Activated CD8-positive, alpha-beta memory T cell treated with anti-CD3 and anti-CD28 coated beads for 1 hour (primary cell): ENCODE measurements at places on chromosomes 12 and 14.

- DNase-seq: no peak
These were observed 15.3 kb downstream of the NKX2-1 start for GRCh38 chr14:36504771-36505175.

GRCh38 chr14:68978172-68978911 is 760 bp downstream of the ACTN1 start:
- DNase-seq: peak; percentile 18

- no peak for DNase-seq
These were observed 19.7 kb downstream of the DUSP16 start for GRCh38 chr12:12542964-12543363.

GRCh38 chr12:102300824-102301461 is 103.3 kb upstream of the PMCH start:
- DNase-seq: no peak

DNA sequence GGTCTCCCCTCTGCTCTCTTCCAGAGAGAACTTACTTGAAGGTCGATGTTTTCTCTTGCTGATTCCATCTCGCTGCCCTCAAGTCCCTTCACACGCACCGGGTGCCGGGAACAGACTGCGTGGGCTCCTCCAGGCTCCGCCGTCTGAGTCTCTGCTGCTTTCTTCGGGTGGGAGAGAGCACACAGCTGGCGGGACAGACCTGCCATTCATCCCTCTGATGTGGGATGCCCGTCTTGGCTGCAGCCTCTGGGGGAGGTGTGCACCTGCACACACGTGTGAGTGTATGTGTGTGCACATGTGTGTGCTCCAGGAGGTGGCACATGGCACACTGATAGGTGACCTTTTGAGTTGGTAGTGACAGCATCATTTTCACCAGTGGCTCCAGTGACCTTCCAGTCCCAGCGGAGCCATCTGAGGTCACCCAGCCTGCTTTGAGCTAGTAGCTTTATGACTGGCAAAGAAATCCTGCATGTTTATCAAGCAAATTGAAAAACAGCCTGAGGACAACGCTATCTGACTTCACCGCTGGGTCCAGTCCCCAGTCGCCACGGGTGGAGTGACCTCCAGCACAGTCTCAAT is at the start of gene NINJ2:
NINJ2 (minus strand) TSS at position 153 of the 579 bp plus-strand sequence; CDS start at position 68, 85 bp downstream.
- DNase-seq: no peak

- DNase-seq: no peak
These were observed 6.7 kb upstream of the CD163L1 start for GRCh38 chr12:7450667-7451066.

DNA sequence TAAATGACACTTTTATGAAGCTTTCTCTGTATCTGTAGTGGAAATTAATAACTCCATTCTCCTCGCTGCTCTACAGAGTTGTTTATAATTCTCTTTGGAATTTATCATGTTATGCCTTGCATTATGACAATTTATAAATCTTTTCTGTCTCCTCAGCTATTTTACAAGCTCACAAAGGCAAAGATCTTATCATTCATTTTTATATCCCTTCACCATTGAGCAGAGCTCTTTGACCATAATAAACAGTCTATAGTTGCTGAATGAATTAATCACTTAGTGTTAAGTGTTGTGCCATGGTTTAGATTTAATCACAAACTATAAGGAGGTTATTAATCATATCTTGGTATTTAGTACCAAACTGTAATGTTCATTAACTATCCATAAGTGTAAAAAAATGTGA is 126.4 kb downstream of the NAV3 start:
- DNase-seq: no peak

DNA sequence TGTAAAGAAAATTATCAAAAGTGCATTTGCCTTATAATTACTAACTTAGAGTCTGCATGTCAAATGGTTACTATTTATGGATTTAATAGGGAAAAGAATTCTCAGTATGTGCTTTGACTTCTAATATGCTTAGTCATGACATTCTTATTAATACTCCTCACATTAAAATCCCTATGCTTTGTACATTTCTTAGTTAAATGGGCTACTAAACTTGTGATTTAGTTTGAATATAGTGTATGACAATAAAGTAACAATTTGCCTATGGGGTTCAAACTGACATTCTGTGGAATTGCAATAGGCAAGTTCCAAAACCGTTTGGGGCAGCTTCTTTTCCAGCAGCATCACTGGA is 361.9 kb upstream of the TMTC1 start:
- no peak for DNase-seq

- DNase-seq: no peak
These were observed 70.3 kb downstream of the SPPL3 start for GRCh38 chr12:120833849-120834248.

DNA sequence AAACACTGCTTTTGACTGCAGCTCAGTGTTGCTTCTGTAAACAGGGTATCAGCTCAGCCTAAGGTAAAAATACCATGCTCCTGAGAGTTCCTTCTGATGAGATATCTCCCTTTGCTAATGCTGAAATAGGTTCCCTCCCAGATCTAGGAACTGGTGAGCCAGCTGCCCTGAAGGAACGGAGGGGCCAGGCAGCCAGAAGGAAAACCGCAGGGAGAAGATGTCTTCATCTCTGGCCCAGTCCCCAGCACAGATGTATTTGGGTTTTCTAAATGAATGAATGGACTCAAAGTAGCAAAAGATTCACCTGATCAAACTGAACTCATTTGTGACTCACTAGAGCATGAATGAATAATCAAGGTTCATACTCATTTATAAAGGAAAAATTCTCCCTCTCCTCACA is 247.8 kb downstream of the MSRB3 start:
- DNase-seq: no peak

- DNase-seq: no peak
These were observed 7.6 kb upstream of the RNF34 start for GRCh38 chr12:121392325-121392716.

GRCh38 chr12:121942145-121942718 is 23.8 kb downstream of the CFAP251 start:
- DNase-seq: no peak

- DNase-seq: no peak
These were observed 169.2 kb downstream of the CAPZA3 start for GRCh38 chr12:18907127-18907526.

GRCh38 chr12:53701518-53702264 is 25.6 kb downstream of the CALCOCO1 start:
- peak; percentile 44 for DNase-seq

DNA sequence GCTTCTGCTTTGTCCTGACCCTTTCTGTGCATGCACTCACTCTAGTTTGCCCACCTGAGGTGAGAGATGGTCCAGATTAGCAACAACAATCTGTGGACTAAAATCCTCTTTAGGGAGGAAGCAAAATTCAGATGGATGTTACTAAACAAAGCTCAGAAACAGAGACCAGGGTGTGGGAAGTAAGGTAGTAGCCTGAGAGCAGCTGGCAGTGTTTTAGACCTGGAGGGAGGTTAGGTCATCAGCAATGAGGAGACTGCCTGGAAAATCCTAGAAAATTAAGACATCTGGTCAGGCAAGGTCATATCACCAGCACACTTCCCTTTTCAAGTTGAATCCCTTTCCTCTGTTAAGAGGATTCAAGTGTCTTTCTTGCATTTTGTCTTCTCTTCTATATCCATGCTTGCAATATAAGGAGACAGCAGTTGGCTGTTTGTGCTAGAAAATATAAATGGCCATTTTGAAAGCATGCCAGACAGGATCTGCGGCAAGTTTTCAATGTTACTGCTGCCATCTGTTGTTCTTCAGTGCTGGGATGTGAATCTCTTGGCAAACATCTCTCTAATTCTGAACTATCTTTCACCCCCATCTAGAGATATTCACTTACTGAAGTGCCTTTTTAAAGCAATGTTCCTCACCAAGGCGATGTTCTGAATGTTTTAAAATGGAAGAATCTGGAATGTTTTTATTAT is 266.4 kb downstream of the NAV3 start:
- DNase-seq: no peak

DNA sequence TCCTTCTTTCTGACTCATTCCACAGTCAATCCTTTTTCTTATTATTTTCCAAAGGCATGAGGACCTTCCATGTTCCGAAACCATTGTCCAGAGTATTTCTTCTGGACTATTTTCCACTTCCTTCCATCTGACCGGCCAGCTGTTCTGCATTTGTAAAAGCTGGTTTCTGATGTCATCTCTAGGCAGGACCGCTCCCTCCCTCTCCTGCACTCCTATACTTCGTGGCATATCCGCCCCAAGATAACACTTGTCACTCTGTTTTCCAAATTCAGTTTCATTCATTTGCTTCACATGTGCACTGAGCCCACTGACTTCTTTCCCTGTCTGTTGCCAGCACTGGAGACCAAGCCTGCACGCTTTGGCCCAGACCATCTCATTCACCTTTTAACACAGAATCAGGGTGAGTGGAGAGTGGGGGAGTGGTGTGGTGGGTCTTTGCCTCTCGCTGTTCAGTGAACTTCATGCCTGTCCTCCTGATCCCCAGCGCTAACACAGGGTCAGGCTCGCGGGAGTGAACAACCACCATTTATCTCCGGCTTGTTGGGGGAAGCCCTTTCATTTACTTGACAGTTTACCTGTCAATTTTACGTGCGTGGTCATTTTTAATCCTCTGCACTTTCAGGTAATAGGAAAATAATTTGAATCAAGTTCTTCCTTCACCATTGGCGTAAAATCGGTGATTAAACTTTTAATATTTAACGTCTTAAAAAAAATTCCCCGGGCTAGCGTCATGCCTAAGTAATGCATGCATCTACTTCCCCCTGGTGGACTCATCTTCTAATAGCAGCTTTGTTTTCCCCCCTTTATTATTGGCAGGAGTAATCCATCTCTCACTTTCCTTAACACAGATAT is 52.5 kb downstream of the C12orf75 start:
- DNase-seq: no peak

GRCh38 chr14:100408350-100409002 is 85.3 kb downstream of the SLC25A47 start:
- DNase-seq: no peak

- no peak for DNase-seq
These were observed 2.8 kb downstream of the FGD6 start for GRCh38 chr12:95214466-95214865.

GRCh38 chr12:108210001-108210400 is 80.9 kb downstream of the WSCD2 start:
- DNase-seq: no peak

DNA sequence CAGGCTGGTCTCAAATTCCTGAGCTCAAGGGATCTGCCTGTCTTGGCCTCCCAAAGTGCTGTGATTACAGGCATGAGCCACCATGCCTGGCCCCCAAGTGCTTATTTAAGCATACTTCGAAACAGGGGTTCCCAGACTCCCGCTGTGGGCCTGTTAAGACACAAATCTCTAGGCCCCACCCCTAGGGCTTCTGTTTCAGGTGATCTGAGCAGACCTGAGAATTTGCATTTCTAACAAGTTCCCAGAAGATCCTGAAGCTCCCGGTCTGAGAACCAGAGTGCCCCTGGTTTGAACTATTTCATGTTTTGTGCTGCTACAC is 25.0 kb downstream of the GCH1 start:
- no peak for DNase-seq

- DNase-seq: no peak
These were observed 115.8 kb upstream of the MED13L start for GRCh38 chr12:116393255-116393654.

GRCh38 chr12:111532751-111533150 is 66.4 kb downstream of the ATXN2 start:
- DNase-seq: no peak

- DNase-seq: no peak
These were observed 9.2 kb downstream of the KTN1 start for GRCh38 chr14:55589171-55589570.

GRCh38 chr14:25756876-25757275 is 706.9 kb upstream of the STXBP6 start:
- DNase-seq: no peak

GRCh38 chr12:28582672-28583376 is 392.6 kb downstream of the CCDC91 start:
- DNase-seq: no peak

- DNase-seq: no peak
These were observed 141.2 kb upstream of the C14orf180 start for GRCh38 chr14:104438166-104438887.

GRCh38 chr12:121917950-121918678 is at the start of gene CFAP251:
Gene CFAP251, plus strand, starts transcription at chr12:121918592. Its CDS starts 2,714 bp downstream, at chr12:121921306.
- DNase-seq: peak; percentile 97

DNA sequence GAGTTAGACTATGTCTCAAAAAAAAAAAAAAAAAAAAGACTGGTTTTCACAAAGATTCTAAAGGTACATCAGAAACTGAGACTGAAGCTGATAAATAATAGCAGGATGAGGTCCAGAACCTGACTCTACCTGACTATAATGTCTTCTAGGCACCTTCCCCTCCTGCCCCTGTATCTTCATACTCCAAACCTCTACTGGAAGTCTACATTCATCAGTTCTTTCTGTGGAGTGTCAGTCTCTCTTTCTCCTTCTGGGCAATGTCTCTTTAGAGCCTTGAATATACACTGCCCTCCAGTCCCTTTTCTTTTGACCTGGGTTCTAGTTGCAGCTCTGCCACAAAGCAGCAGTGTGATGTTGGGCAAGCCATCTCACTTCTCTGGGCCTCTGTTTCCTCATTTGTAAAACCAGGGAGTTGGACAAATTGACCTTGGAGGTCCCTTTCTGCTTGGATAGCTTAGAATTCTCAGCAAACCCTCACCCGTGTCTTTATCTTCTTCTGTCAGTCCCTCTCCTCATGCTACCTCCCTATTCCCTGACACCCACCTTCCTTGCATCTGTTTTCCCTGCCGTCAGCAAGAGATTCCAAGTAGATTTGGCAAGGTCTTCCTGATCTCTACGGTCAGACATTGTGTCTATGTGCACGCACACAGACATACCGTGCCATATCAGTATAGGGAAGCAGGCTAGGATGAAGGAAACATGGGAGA is 4.3 kb downstream of the NFE2 start:
- DNase-seq: no peak

DNA sequence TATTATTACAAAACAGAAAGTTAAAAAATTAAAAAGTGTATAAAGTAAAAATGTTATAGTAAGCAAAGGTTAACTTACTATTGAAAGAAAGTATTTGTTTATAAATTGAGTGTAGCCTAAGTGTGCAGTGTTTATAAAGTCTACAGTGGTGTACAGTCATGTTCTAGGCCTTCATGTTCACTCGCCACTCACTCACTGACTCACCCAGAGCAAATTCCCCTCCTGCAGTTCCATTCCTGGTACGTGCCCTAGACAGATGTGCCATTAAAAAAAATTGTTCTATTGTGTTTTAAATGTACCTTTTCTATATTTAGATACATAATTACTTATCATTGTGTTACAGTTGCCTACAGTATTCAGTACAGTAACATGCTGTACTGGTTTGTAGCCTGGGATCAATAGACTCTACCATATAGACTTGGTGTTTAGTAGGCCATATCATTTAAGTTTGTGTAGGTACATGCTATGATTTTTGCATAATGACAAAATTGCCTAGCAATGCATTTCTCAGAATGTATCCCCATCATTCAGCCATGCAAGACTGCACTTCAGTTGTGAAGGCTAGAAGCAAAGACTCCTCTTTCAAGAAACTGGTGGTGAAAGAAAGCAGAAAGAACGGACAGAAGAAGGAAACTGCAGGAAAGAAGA is 100.6 kb downstream of the DACT1 start:
- DNase-seq: no peak

GRCh38 chr14:103871596-103872480 is 24.5 kb upstream of the PPP1R13B start:
- peak; percentile 22 for DNase-seq

- DNase-seq: no peak
These were observed 7.3 kb downstream of the PAN2 start for GRCh38 chr12:56326533-56326932.
